Bronchial smooth muscle cell (primary cell): ENCODE measurements at places on chromosomes 3 and 15. TPM values are rescaled to one million over a fixed set of nuclear protein-coding genes. Genes with fewer than 3 reads are reported as not detected.

Gene NDUFB4
- 32.9 and 36.3 TPM in 2 replicates for total RNA-seq

Gene CCDC9B
- total RNA-seq, result 6.0 and 18.8 TPM in 2 replicates

Gene GOLGA6L10
- 0.86 and 1.1 TPM in 2 replicates for total RNA-seq

Gene ZNF80
- total RNA-seq, result not detected in 2 replicates

Gene KNG1
- not detected in 2 replicates for total RNA-seq

Gene SLC12A1
- under 0.01 TPM in 1 of 2 replicates, not detected in the other for total RNA-seq

Gene NEK10
- 16.7 and 41.3 TPM in 2 replicates for total RNA-seq

Gene TRPM1
- not detected in 2 replicates for total RNA-seq

Gene SLC12A8
- total RNA-seq, result 2.8 and 6.4 TPM in 2 replicates

Gene SI
- total RNA-seq, result not detected in 2 replicates

Gene TGM5
- not detected in 2 replicates for total RNA-seq

Gene PLS1
- total RNA-seq, result 0.17 and 0.47 TPM in 2 replicates

Gene MME
- total RNA-seq, result 77.8 and 81.5 TPM in 2 replicates

Gene TEX55
- total RNA-seq, result not detected in 2 replicates

Gene LMAN1L
- not detected in 2 replicates for total RNA-seq

Gene PCBP4
- 38.5 and 45.4 TPM in 2 replicates for total RNA-seq

Gene NIPA2
- 32.7 and 32.8 TPM in 2 replicates for total RNA-seq

Gene SST
- not detected in 2 replicates for total RNA-seq

Gene SAMMSON
- total RNA-seq, result not detected in 2 replicates

Gene LTK
- 0.17 and 0.63 TPM in 2 replicates for total RNA-seq

Gene PLXND1
- 57.4 and 65.5 TPM in 2 replicates for total RNA-seq

Gene ATR
- total RNA-seq, result 12.3 and 13.6 TPM in 2 replicates

Gene HGD
- total RNA-seq, result 0.26 and 0.32 TPM in 2 replicates

Gene HACD3
- total RNA-seq, result 80.5 and 97.9 TPM in 2 replicates

Gene LXN
- 269 and 374 TPM in 2 replicates for total RNA-seq

Gene GHSR
- not detected in 2 replicates for total RNA-seq

Gene EPHA6
- total RNA-seq, result 0.26 TPM in 1 of 2 replicates, not detected in the other

Gene CGNL1
- 0.16 and 0.26 TPM in 2 replicates for total RNA-seq
